LoVo (cell line): ENCODE measurements at places on chromosomes 7 and 10.
A peak's percentile ranks its signal among the peaks of the same experiment; 100 is the strongest.

- no peak for DNase-seq
These were observed 102.2 kb upstream of the ANKRD1 start for GRCh38 chr10:91022924-91023699.

DNA sequence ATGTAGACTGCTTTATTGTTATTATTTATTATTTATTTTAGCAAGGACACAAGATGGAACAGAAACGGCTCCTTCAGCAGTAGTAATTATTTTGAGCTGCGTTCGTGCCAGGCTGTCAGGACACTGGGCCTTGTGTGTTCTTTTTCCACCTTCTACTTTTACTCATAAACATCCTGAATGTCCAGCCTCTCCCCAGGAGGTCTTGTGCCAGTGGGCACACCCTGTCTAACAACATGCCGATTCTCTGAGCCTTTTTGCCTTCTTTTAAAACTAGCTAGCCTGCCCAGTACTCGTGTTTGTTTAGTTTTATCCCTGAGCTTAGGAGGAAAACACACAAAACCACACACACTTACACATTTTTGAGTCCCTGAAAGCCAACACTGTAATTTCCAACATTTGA is 1.2 kb downstream of the SCIN start:
- no peak for DNase-seq

DNA sequence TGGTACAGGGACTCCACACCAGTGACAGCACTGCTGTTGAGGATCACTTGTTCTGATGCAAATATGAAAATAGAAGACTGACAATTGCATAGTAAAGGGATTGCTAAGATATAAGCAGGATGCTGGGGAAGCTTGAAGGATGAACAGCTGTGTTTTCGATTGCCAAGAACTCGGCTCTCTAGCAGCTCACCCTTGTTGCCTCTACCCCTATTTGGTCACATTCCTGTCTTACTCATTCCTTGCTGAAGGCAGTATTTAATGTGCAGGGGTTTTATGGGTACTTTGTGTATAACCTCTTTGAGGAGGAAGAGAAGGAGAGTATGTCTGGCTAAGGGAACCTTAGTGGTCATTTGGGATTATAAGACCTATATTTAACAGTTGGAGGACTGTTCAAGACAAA is 218.8 kb downstream of the AUTS2 start:
- DNase-seq, result no peak

DNA sequence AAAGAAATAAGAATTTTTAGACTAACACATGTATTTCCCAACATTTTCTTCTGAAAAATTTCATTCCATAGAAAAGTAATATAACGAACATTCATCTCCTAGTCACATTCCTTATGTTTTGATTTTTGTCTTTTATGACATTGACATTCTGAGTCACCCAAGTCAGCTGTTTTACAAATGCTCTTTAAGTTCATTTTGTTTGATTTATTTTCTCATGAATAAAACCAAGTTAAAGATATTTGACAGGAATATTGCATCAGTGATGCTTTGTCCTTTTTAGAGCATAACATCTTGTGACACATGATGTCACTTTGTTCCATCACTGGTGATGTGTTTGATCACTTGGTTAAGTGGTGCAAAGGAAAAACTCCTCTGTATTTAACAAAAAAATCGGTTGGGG is 48.4 kb downstream of the HGF start:
- no peak for DNase-seq

GRCh38 chr7:87474533-87475358 is 734 bp downstream of the ABCB4 start:
- DNase-seq, result peak; percentile 75

DNA sequence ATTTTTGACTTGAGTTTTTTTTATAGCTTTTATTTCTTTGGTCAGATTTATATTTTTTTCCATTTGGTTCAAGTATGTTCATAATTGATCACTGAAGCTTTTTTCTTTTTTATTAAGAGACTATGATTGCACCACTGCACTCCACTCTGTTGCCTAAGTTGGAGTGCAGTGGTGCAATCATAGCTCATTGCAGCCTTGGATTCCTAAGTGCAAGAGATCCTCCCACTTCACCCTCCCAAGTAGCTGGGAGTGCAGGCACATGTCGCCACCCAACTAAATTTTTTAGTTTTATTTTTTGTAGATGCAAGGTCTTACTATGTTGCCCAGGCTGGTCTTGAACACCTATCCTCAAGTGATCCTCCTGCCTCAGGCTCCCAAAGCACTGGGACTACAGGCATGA is 97.7 kb upstream of the KIF5B start:
- no peak for DNase-seq

DNA sequence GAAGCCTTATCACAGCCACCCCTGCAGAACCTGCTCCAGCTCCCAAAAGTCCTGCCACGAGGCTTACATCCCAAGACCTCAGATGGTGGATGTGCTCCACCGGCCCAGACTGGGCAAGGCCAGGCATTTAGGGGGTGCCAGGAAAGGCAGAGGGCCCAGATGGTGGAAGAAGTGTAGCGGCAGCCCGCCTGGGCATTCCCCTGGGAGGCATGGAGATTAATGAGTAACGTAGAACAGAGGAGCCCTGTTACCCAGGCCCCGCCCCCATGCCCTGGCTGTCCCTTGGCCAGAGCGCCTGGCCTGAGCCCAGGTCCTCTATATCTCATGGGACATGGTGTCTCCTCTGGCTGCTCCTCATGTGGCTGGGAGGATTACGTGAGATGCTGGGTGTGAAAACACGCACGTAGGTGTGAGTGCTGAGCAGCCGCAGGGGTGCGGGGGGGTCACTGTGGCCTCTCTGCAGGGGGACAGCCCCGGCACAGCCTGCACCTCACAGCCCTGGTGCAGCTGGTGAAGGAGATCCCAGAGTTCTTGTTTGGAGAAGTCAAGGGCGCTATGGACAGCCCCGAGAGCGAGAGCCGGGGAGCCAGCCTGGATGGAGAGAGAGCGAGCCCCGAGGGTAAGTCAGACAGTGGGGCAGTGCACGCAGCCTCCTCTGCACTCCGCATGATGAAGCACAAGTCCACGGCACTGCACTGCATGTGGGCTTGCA is 52.9 kb downstream of the ZNF467 start:
- no peak for DNase-seq

DNA sequence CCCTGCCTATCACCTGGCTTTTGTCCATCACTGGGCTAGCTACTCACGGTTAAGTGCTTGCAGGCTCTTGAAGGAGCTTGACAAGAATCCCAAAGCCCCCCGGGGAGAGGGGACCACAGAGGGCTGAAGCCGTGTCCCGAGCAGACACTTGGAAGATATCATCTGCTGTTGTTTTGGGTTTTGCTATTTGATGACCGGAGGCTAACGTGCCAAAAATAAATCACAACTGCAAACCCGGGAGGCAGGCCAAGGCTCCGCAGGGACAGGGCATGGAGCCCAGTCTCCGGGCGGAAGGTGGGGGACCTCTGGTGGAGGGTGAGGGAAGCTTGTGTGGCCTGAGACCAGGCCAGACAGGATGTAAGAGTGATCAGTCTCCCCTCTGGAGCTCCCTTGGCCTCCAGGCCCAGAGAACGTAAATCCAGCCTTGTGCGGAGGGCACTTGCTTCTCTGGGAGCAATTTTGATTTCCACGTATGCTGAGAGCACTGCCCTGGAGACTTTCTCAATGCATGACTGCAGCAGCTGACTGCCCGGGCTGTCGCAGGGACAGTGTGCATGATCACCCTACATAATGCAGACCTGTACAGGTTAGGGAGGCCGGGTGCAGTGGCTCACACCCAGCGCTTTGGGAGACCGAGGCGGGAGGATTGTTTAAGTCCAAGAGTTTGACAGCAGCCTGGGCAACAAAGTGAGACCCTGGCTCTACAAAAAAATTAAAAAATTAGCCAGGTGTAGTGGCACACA is at the start of gene PHKG1:
TSS of gene PHKG1 (minus strand) at position 164 of the 743 bp plus-strand sequence. CDS start 4,011 bp downstream, outside the sequence.
- peak; percentile 20 for DNase-seq

GRCh38 chr7:14197280-14197679 is 207.8 kb upstream of the ETV1 start:
- DNase-seq, result no peak

DNA sequence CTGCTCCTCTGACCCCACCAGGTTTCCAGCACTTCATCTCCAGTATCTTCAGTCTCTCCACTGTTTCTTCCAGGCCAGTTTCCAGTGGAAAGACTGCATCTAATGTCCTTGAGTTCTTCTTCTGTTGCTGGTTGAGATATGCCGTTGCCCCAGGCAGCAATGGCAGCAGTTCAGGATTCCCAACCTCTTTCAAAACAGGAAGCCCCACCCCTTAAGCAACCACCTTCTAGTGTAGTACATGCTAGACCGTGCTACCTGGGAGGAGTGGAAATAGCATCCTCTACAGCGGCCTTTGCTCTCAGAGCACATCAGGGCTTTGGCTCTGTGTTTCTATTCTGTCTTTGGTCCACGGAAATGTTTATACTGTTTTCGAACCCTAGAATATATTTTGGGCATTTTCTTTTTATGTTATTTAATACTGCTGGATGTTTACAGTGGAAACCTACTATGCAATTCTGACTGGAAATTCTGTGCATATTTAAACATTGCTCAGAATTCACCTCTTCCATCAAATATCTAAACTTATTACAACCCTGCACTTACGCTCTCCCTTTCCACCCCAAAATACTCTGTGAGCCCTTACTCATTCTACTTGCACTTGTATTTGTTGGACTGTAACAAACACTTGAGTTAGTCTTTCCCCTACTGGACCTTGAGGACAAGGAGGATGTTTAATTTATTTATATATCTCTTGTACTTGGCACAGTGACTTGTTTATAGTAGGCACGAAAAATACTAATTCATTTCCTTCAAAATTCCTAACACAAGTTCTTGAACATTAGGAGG is 8.5 kb upstream of the BPGM start:
- no peak for DNase-seq

GRCh38 chr7:157876469-157877285 is 539.9 kb downstream of the DNAJB6 start:
- DNase-seq, result no peak

GRCh38 chr10:102675666-102676533 is 31.6 kb downstream of the TRIM8 start:
- no peak for DNase-seq

DNA sequence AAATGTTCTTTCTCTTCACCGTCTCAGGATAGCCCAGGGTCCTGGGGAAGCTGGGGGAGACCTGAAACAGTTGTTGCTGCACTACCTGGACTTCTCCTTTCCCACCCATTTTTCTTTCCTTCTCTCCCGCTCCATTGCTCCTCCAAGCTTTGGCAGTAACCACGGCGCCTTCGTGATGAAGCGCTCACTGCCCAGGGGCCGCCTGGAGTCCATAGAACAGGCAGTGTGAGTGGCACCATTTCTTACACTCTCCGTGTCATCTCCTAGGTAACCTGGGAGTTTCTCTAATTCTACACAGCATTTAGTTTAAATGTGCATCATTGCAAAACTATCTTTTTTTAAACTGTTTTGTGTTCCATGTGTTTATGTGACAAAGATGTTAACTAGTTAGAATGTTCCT is 40.3 kb upstream of the BHLHA15 start:
- DNase-seq, result no peak

GRCh38 chr7:79787096-79787495 is 333.6 kb upstream of the MAGI2 start:
- DNase-seq, result no peak

DNA sequence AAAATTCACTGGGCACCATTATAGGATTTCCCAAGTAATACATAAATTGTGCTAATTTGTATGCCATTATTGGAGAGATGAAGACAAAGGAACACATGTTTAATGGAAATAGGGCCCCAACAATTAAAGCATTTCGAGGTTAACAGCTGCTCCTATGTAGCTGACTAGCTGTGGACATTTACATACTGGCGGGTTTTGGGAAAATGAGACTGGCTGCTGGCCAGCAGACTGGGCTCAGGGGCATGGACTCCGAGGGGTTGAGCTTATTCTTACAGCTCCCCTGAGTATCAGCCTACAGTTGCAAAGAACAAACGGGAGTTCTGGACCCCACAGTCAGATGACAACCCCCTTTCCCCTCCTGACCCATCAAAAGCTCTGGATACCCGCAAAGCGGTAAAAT is 91.9 kb upstream of the MYO3A start:
- DNase-seq, result no peak

DNA sequence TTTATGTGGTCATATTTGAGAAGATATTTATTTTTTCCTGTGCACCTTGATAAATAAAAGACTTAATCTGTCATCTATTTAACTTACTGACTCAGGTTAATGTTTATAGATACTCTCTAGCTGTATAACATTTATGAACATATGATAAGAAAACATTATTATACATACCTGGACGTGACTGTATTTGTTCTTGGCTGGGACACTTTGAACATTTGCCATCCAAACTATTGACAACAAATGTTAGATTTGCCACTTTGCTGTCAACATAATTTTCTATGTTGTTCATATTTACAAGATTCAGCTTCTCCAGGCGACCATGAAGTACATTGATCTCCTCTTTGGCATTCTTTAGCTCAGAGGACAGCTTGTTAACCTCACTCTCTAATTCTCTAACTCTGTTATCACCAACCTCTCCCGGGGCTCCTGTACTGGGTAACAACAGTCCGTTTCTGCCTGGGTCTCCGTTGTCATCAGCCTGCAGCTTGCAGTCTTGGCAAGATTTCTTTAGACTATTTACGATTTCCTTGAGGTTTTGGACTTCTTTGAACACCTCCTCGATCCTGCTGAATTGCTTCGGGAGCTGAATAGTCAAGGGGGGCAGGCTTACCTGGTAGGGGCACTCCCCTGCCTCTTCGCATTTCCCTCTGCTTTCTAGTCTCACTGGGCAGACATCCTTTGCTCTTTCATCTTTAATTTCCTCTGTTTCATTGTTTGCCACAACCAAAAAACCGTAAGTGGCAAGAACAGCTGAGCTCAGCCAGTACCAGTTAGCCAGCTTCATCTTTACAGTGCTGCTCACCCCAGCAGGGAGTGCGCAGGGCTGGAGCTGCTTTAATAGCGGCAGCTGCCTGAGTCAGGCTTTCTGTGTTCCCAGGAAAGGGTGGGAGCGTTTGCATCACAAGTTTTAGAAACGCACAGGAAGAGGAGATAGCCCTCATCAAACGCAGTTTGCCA is at the start of gene FGL2:
TSS of gene FGL2 (minus strand) at position 807 of the 954 bp plus-strand sequence. CDS start at position 781, 26 bp downstream.
- DNase-seq, result no peak

GRCh38 chr10:87878664-87879459 is 15.4 kb downstream of the PTEN start:
- DNase-seq, result no peak

DNA sequence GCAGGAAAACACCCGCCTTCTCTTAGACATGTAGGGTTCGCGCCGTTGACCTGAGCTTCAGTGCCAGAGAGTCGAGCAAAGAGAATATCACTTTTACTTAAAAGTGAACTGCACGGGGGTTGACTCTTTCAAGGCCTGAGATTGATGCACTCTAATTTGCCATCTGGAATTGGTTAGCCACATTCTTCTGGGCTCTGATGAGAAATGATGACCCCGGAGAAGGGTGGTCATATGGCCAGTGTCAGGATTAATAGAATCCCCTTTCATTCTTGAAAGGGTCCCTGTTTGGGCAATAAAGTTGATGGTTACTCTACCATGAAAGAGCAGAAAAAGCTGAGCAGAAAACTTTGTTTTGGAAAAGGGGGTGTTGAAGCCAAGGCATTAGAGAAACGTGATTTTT is 31.2 kb downstream of the GRK5 start:
- DNase-seq, result no peak

GRCh38 chr7:97859606-97860204 is 12.5 kb downstream of the ASNS start:
- DNase-seq, result no peak

- no peak for DNase-seq
These were observed 27.7 kb downstream of the PHYH start for GRCh38 chr10:13272164-13272571.

- DNase-seq, result no peak
These were observed 85.5 kb downstream of the SLC25A13 start for GRCh38 chr7:96236198-96237039.

GRCh38 chr10:131786756-131787605 is 113.8 kb upstream of the PPP2R2D start:
- DNase-seq, result peak; percentile 29
